ENCODE measurements at places on chromosomes 3 and 15. TPM values are rescaled to one million over a fixed set of nuclear protein-coding genes. Genes with fewer than 3 reads are reported as not detected.

- no peak for DNase-seq
These were observed 733.7 kb downstream of the TBL1XR1 start for GRCh38 chr3:176463610-176464009.

DNA sequence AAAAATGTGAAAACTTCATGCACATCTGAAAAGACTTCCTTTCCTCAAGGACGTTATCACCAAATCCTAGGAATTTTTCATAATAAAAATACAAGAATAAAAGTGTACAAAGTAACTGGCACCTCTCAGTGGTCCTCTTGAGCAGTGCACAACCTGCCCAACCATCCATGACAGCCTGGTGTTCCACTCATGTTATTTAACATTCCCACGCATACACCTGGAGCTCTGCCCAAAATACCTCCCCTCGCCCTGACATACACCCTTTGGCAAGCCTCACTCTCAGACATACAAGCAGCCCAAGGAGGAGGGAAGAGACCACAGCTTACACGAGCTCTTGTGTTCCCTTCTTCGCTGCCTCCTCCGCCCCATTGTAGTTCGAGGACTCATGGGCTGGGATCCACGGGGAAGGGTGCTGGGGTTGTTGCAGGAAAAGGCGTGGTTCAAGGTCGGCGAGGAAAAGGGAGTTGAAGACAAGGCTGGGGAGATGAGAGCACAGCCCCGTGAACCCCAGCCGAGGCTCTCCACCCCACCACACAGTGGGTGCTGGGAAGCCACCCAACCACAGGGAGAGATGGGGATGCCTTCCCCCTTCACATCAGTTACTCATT is 23.3 kb downstream of the GRIP2 start:
- DNase-seq, result no peak

DNA sequence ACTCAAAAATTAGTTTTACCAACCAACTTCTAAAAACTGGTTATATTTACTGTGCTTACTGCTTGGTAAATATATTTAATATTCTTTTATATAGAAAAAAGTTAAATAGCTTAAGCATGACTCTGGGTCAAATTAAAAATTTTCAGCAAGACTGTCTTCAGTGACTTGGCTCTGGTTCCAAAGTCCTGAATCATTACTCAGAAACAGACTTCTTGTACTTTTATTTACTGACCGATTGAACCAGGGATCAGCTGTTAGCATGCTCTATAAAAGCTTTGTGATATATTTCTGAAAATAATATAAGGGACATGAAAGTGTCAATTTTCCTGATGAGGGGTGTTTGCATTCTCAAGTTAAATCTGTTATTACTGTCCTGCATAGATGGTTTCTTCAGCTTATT is 164.3 kb downstream of the MCTP2 start:
- DNase-seq, result no peak

GRCh38 chr15:77622209-77622933 is 10.3 kb downstream of the LINGO1 start:
- no peak for DNase-seq

GRCh38 chr3:10444511-10444910 is 60.9 kb downstream of the ATP2B2 start:
- no peak for DNase-seq

DNA sequence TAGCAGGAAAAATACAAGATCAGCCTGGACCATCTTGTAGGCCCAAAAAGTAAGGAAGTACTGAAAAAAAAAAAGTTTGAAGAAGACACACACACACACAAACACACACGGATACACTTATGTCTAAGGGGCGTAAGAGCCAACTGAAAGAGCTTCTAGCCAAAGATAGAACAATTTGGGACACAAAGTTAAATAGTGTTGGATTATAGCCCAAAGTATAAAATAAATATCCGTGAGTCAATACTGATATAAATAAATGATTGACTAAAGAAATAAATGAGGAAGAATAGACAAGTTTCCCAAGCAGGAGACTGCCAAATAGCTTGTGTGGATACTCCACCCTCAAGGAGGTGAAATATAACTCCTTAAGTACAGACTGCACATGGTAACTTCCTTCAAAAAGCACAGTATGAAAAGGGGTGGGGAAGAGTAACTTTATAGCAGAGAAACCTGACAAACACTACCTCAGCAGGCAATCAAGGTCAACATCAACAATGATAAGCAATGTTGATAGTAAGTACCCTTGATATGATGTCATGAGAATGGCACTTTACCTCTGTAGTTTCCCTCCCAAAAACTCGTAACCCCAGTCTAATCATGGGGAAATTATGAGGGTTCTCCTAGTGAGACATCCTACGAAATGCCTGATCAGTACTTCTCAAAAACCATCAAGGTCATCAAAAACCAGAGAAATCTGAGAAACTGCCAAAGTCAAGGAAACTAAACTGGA is 187.3 kb upstream of the ATP11B start:
- no peak for DNase-seq

DNA sequence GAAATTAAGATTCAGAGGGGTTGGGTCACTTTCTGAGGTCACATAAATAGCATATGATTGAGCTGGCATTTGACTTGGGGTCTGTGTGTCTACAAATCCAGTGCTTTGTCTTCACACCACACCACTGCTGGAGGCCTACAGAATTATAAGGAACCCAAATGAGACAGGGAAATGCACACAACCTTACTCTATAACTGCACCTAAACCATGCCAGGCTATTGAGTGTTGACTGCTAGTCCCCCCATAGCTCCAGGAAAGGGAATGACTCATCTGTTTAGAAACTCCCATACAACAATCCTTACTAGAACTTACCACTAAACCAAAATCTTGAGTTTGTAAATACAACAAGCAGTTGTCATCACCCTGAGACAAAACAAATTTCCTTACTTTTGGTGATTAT is 16.9 kb upstream of the TSC22D2 start:
- DNase-seq, result no peak

- DNase-seq, result no peak
These were observed 28.8 kb downstream of the CA12 start for GRCh38 chr15:63352808-63353207.

DNA sequence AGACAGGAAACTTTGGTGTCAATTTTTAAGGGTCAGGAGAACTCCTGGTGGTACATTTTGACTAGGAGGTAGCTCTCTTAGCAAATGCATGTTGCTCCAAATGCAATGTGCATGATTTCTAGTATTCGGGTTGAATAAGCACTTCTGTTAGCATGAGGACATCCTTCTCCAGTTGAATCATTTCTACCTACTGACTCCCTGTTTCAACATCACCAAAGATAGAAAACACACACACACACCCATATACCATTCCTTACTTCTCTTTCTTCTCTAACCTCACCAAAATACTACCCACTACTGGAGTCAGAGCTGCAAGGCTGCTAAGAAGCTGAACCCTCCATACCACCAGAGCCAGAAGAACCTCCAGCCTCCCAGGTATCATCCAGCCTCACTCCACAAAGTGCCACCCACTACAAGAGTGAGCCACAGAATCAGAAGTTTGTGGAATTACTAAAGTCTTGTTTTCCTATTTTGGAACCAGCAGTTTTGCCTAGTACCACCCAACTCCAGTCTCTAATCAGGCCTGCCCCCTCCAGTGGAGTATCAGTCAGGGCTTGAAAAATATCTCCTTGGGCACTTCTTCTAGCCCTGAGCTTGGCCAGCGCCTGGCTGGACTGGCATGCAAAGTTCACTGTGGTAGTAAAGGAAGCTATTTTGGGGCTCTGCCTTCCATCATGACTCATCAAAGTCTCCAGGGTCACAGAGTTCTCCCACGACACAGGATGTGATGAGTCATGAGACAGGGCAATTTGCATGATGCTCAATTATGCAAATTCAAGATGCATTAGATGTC is 110.3 kb downstream of the CYP19A1 start:
- peak; percentile 61 for DNase-seq

DNA sequence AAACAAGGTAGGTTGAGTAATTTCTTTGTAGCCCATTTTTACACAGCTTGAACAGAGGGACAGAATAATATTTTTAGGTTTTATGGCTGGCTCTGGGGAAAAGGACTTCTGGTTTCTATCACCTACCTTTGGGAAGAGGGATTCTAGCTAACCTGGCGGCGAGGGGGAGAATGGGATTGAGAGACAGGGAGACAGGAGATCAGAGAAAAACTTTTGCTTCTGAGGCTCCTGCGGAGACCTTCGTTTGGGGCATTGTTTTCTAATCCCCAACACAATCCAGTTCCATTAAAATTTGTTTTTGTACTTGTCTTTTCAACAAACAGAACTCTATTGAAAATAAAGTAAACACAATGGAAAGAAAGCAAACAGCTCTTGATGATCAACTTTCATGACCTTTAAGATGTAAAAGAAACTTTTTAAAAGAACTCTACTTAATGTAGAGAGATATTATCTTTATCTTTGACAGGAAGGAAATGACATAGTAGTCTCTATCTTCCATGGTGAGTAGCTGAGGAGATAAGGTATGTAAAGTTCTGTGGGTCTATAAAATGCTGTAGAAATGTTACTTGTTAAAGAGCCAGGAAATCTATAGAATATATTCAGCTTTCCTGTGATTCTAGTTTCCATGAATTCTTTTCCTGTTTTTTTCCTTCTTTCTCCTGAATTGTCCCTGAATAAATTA is 37.0 kb upstream of the P2RY1 start:
- no peak for DNase-seq

KBTBD12 gene
- 1.5 TPM for total RNA-seq

DNA sequence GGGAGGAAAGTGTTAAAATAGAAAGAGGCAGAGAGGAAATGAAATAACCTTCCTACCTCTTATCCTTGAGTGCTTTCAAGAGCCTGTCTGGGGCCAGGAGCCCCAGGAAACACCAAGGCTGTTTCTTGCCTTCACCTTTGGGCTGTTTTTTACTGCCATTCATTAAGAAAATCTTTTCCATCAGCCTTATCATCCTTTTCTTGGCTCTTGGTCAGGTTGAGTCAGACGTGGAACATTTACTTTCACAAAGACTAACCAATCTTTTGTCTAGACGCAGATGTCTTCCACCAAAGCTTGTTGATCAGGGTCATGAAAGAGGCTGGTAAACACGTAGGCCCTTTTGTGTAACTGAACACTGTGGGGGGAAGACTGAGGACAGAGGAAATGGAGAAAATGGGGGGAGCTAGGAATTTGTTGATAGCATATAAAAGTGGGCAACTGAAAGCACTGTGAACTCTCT is 151.0 kb upstream of the THBS1 start:
- no peak for DNase-seq

- no peak for DNase-seq
These were observed 41.8 kb downstream of the KCNH8 start for GRCh38 chr3:19190126-19190525.

GRCh38 chr3:181948286-181948685 is 236.6 kb downstream of the SOX2 start:
- no peak for DNase-seq

GRCh38 chr15:100941536-100941935 is 22.4 kb downstream of the LRRK1 start:
- no peak for DNase-seq

TMC3 gene
- not detected for total RNA-seq

DNA sequence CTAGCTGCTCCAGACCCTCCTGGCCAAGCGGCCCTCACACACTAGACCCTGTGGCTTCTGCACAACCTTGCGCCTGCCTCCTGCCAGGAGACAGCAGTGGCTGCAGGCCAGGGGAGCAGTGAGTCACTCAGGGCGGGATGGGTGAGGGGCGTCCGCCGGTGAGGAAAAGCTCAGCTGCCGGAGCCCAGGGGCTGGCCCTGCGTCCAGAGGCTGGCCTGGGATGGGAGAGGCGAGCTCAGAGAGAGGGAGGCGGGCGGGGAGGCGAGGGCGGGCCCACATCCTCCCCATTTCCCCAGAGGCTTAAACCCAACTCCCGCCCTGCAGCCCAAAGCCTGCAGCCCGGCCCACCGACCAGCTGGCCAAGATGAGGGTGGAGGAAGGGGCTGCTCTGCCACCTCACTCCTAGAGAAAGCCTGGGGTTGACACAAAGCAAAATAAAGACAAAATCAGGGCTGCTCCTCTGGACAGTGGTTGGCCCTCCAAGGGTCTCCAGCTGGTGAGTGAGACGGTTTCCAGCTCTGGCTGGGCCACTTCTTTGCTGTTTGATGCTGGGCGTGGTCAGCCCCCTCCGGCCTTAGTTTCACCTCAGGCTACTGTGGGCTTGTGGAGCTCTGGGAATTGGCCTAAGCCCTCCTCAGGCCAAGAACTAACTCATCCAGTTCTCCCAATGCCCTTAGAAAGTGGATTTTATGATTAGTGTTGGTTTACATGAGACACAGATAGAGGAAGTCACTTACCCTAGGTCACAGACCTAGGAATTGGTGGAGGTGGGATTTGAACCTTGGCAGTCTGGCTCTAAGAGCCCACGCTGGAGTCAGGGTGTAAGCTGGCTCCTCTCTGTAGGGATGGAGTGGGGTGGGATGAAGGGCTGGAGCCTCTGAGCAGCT is 50.6 kb downstream of the IQSEC1 start:
- DNase-seq, result peak; percentile 84

- DNase-seq, result no peak
These were observed 22.7 kb downstream of the TRA2B start for GRCh38 chr3:185914911-185915629.

DNA sequence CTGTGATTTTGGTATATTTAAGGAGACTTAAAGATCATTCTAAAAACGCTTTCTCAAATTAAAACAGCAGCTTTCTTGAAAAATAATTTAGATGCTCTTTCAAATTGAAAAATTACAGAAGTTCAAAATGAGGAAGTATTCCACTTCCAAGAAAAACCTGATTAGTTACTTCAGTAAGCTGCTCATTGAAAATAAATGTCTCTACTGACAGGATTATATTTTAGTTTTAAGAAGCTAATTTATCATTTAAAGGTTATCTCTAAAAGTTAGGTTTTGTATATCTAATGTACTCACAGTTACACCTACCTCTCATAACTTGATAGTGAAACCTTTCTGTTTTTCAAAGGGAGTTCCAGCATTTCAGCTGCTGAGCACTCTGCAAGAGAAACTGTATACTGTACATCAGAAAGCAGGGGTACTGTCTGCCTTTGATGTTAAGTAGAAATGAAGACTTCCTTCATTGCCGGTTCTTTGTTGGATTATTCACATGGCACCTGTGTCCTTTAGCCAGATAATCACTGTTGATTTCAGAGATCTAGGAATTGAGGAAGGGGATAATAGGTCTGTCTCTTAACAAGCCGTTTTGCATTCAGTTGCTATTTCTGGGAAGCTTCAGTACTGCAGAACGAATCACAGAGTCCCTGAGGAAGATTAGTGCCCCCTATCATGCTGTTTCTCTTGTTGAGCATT is 161.6 kb downstream of the TCF12 start:
- no peak for DNase-seq

GRCh38 chr3:120284747-120285507 is at the start of gene GPR156:
GPR156 (minus strand) TSS chr3:120285222; CDS start chr3:120244098, 41,124 bp downstream.
- DNase-seq, result no peak

GRCh38 chr3:170500995-170501394 is 82.3 kb downstream of the CLDN11 start:
- DNase-seq, result no peak

DNA sequence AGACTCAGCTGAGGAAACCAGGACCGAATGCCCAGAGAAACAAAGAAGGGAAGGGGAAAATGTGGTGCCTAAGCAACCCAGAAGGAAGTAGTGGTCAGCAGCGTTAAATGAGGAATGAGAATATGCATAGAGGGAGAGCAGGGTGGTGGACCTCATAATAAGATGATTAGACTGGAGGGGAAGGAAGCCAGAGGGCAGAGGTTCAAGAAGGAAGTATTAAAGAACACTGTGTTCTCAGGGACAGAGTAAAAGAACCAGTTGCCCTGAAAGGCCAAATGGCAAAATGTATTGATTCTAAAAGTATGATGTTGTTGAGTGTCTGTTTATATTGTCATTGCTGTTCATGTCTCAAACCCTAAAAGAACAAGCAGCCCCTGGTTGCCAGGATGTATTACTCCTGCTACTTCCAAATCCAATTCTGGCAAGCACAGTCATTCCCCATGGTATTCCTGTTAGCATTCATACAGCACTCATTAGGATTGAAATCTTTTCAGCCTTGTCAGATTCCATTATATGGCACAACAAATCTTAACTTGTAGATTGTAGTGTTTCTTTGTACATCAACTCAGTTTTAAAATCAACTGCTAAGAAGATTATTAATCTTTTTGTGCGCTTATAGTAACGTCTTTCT is 23.4 kb downstream of the P2RY1 start:
- DNase-seq, result no peak

Measured in right atrium auricular region (tissue), 2 donors.